ENCODE measurements at places on chromosomes 16 and 17.

- DNase-seq: peak; percentile 93
These were observed 11.7 kb downstream of the SLC7A6OS start for GRCh38 chr16:68298907-68299561.

- DNase-seq: no peak
These were observed 2.0 kb upstream of the ARRB2 start for GRCh38 chr17:4708436-4708835.

GRCh38 chr16:84362471-84362941 is 5.8 kb upstream of the ATP2C2 start:
- DNase-seq: no peak

DNA sequence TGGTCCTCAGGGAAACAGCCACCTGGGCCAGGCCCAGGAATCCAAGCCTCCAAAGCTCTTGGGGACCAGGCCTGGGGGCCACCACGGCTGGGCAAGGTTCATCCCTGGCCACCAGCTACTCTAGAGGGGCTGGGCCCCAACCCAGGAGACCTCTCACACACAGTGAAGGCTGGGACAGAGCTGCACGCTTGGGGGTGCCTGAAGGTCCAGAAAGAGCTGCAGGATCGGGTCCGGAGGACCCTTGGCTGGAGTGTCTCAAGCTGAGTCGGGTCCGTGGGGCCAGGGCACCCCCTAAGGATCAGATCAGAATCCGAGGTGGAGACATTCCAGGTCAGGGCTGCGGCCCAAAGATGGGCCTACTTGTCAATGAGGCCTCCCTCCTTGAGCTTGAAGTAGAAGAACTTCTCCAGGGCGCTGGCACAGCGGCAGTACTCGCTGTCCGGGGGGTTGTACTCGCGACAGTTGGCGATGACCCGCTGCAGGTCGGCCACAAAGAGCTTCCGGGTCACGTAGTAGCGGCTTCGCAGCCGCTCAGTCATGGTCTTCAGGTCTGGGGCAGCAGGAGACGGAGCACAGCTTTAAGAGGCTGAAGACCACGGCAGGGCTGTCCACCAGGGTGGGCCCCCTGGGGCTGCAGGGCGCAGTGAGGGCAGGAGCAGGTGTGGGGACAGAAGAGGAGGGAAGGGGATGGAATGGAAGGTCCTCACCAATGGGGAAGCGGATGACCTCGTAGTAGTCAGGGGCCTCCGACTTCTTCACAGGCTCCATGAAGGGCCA is 967 bp upstream of the DHX58 start:
- DNase-seq: no peak

- DNase-seq: no peak
These were observed 11.9 kb upstream of the CCDC182 start for GRCh38 chr17:57756951-57757350.

DNA sequence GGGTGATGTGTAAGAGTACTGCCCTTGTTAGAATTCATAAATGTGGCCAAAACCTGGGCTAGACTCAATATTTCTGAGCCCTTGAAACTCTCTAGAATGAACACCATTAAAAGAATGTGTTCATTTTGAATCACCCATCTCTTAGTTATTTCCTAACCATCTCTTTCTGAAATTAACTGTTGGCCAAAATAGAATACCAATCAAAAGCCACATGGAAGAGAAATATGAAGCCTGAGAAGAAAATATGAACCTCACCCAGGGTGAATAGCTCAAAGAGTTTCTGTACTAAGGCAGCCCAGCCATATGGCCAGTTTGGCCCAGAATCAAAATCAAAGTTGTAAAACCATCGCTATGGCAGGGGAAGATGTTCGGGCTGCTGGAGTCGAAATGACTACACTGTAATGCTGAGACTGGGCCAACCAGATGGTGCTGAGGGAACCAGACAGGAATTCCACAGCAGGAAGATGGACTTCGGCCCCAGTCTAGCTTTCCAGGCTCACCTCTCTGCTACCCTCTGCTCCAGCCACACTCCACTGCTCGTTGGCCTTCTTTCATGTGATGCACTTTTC is 154.3 kb upstream of the ZFHX3 start:
- peak; percentile 95 for DNase-seq

GRCh38 chr16:65657556-65657955 is 535.7 kb upstream of the CDH11 start:
- DNase-seq: no peak

- no peak for DNase-seq
These were observed 29.0 kb downstream of the WSB1 start for GRCh38 chr17:27322690-27323508.

DNA sequence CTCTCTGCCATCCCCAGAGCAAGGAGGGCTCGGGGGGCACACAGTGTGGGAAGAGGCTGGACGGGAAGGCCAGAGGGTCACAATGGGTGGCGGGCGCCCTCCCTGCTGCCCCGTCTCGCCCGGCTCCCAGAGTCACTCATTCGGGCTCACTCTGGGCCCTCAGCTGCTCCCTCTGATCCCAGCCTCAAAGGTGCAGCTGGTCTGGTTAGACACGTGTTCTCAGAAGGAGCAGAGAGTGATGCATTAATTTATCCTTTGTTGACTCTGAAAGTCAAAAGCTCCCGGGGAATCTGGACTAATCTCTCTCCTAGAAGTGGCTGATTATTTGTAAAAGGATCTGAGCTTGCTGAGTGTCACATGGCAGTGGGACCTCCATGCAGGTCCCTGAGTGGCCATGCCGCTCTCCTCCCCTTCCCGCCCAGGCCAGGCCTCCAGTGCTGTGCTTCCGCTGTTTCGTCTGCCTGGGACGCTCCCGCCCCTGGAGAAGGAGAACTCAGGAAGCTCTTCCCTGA is 87.5 kb downstream of the SEC14L1 start:
- DNase-seq: no peak

GRCh38 chr17:52505601-52506000 is 347.1 kb upstream of the CA10 start:
- peak; percentile 41 for DNase-seq

DNA sequence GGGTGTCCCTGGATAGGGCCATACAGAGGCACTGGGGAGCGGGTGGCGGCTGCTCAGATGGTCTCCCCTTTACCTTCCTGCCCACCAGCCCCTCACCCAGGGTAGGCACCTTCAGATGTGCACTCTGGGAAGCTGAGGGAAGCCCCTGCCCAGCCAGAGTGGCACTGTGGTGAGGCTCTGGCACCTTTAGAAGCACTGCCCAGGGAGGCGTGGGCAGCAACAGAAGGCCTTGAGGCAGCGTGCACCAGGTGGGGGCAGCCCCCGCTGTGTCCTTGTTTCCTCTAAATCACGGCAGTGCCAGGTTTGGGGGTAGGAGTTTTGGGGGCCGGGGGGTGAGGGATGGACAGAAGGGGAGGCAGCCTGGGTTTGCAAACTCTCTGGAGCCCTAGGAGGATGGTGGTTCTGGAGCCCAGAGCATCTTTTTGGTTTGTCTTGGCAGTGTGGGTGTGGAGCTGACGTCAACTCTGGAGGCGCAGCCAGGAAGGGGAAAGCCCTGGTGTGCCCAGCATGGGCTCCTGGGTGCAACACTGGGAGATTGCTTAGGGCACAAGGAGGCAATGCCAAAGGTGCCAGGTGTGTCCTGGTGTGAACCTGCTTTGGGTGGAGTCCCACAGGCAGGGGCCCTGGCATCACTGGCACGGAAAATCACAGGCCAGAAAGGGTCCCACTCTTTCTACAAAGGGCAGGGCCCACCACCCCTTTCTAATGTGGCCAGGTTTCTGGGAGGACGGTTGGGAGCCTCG is 23.1 kb upstream of the CDC42EP4 start:
- DNase-seq: no peak

- DNase-seq: no peak
These were observed 6.9 kb upstream of the KRT17 start for GRCh38 chr17:41631025-41631897.

DNA sequence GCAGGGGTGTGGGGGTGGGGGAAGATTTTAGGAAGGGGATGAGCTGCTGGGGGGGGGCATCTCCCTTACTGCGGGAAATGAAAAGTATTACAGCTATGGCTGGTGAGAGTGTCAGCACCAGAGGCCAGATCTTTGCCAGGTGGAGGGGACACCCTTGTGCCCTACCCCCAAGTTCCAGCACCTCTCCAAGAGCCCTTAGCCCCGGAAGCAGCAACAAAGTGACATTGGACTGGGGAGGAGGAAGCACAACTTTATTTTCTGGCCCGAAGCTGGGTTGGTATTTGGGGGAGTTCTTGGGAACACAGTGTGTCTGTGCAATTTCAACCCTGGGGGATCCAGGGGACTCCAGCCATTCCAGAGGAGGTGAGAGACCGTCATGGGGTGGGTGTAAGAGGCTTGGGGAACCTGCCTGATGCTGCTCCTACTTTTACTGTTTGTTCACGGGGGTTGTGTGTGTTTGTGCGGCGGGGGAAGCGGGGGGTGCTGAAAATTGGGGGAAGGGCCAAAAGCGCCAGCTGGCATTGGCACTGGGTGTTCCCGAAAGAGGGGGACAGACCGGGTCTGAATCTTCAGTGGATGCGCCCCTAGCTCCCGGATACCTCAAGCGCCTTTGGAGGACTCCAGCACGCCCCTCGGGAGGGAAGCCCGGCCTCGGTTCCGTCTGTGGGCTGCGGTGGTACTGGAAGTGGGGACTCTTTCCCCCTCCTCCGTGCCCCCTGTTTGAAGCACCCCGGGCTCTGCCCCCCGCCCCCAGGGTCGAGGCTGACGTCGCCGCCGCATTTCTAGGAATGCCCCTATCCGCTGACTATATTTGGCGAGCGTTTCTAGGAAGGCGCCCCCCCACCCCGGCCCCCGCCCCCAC is 230.3 kb downstream of the MRTFB start:
- peak; percentile 48 for DNase-seq

- DNase-seq: no peak
These were observed 154.2 kb upstream of the IRX6 start for GRCh38 chr16:55169780-55170179.

DNA sequence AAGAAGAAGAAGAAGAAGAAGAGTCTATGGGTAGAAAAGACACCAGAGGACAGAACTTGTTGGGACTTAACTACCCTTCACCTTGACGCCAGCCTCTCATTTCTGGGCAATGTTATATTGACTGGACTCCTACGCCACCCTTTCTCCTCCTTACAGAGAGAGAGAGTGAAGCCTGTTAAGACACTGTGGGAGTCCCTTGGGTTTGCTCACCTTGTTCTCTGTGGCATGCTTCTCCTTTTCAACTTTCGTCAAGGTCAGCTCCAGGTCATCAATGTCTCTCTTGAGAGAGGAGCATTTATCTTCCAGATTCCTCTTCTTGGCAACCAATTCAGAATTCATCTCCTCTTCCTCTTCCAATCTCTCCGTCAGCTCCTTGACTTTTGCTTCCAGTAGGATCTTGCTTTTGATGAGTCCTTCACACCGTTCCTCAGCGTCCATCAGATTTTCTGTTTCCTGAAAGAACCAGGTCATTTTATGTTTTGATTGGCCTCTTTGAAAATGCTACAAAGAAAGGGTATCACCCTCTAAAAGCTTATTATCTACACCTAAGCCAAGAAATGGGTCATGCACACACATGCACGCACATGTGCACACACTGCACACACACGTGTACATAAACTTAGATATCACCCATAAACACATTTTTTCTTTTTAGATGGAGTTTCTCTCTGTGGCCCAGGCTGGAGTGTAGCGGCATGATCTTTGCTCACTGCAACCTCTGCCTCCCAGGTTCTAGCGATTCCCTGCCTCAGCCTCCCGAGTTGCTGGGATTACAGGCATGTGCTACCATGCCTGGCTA is 48.8 kb downstream of the MYH13 start:
- DNase-seq: no peak

DNA sequence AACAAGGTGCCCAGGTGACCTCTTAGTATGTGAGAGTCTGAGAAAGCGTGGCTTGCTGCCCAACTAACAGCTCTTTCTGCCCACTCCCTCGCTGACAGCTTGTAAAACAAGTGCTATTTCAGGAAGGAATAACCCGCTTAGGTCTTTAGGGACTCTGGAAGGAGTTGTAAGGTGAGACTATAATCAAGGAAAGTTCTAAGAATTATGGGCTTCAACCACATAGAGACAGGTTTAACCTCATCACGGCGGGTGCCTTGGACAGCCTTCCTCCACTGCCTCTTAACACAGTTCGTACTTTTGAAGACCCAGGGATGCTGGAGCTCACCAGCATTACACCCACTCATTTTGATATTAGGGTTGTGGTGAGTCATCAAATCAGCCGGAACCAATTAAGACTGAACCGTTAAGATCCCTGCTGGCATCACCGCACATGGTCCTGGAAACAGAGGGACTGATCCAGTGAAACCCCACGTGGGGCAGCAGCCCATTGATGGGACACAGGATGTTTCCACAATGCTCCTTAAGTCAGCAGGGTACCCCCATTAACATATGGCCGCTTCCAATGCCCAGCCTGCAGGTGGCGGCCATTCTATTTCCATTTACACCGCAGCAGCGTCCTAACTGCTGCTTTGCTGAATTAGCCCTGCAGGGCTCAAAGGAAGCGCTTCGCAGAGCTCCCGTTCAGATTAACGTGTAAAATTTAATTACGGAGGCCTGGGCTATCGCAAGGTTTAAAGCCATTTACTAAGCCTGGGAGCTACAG is 176.6 kb upstream of the SDK2 start:
- no peak for DNase-seq

DNA sequence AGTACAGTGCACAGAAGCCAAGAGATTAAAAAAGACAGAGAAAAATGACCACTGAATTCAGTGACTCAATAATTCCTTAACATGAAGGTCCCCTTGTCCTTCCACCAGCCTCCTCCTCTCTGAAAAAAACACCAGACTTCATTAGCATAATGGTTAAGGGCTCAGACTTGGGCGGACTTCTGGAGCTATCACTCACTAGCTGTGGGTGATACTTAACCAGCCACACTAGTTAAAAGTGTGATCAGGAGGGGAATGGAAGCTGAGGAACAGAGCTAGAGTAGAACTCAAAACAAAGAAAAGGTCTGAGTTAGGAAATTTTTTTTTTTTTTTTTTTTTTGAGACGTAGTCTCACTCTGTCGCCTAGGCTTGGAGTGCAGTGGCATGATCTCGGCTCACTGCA is 23.2 kb downstream of the ZNF652 start:
- DNase-seq: no peak

DNA sequence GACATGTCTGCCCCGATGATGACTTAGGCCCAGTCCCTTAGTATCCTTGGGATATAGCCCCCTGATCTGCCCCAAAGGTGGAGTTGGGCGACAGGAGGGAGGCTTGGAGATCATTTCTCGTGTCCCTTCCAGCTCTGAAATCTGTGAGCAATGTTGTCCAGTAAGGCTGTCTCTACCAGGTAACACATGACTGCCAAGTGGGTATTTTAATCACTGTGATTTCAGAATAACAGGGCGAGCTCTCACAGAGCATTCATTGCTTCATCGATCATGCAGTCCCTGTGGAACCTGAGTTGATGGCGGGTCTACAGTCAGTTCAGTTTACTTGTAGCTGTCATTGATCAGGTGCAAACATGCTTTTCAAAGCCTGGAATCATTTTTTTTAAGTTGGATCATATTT is 39.2 kb downstream of the KSR1 start:
- DNase-seq: no peak

GRCh38 chr17:45841186-45841585 is 3.5 kb upstream of the SPPL2C start:
- DNase-seq: no peak

DNA sequence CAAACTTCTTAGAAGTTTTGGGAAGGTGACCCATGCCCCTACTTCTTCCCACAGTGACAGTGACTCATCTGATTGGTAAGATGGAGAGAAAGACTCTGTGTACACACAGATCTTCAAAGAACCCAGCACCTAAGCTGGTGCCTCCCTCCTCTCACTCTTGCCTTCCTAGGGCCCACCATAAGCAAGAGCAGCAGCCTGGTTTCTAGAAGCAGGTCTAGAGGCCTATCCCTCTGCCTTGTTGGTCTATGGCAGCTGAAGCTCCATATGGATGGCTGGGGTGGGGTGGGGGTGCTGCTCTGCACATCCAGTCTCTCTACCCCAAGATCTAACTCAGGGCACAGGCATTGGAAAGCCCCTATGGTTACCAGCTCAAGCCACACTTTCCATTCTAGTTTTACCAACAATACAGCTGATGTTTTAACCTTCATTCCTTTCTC is 47.5 kb downstream of the STAT3 start:
- no peak for DNase-seq

- DNase-seq: no peak
These were observed 27.6 kb upstream of the RGS9 start for GRCh38 chr17:65109543-65109942.

All from umbilical cord (tissue), 2 donors.